H4 (cell line): ENCODE measurements at places on chromosomes 7 and 10. TPM values are rescaled to one million over a fixed set of nuclear protein-coding genes. Genes with fewer than 3 reads are reported as not detected.

DNA sequence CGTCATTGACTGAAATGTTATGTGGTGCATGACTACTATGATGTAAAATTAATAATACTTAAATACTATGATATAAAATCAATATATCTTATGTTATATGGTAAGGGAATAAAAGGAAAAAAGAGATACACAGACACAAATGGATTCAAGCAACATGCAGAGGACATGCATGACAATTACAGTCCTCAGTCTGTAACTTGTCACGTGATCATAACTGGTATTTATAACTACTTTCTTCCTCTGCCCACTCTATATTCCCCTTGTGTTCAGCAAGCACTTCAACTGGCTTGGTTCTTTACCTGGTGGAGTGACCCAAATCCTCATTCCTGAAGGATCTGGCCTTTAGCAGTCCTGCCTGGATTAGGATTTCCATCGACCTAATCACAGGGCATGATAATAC, 104.4 kb upstream of the FAM180A start:
- no peak for DNase-seq

- no peak for DNase-seq
Measured at GRCh38 chr7:110595694-110596093, 495.2 kb upstream of the LRRN3 start.

GRCh38 chr10:19993714-19994315, 177.6 kb downstream of the PLXDC2 start:
- DNase-seq = no peak

GRCh38 chr7:77328669-77329068, 87.5 kb downstream of the GSAP start:
- peak; percentile 30 for DNase-seq

The CNTNAP2 gene
- total RNA-seq = 1.7 and 2.8 TPM in 2 replicates

- DNase-seq = no peak
Measured at GRCh38 chr7:157014635-157015555, 4.4 kb upstream of the MNX1 start.
